ENCODE measurements at places on chromosomes 5 and 9.

DNA sequence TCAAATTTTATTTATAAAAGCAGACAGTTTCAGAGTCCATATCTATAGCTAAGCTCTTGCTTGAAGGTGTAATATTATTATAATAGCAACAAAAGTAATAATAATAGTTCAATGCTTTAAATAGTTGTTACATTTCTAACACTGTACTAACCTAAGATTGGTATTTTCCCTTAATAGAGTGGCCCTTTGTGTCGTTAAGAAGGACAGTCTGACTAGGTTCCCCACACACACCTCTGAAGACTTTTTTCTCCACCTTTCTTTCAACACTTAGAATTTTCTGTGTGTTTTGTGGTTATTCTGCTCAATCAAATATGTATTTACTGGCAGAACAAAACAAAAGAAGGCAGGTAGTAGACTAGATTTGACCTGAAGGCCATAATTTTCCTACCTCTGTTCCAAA lies 223.2 kb upstream of the ACO1 start:
- DNase-seq = no peak

GRCh38 chr5:169880785-169881184 lies 99.5 kb downstream of the INSYN2B start:
- DNase-seq = no peak

- DNase-seq = no peak
Observed at GRCh38 chr9:136443687-136444086, 4.0 kb upstream of the INPP5E start.

DNA sequence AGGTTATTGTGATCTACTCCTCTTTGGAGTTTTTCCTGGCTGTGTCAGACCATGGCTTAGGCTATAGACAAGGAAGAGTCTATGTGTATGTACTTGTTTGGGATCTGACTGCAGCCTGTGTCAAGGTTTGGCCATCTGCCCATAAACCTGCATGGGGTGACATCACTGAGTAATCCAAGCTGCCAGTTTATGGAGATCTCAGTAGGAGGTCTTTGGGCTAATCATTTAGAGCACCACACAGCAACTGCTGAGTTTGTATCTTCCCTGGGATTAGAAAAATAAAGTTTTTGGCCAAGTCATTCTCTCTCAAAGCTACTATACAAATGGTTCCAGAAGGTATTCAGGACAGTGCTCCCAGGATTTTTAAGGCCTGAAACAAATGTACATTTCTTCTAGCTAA lies 65.5 kb upstream of the HSPB3 start:
- DNase-seq = no peak

DNA sequence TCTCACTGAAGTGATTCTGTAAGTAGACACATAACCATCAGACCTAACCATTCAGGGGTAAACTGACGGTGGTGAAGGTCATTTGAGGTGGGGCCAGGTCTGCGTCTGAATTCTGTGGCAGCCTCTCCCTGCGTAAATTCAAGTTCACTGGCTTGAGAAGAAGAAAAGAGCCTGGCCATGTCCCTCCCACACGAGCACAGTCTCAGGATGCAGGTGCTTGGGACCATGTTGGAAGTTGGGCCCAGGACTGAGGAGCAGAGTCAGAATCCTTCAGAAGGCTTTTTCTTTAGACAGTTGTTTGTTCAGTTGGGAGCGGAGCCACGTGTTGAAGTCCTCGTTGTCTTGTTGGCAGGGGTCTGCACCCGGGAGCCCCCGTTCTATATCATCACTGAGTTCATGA lies 24.1 kb downstream of the QRFP start:
- no peak for DNase-seq

DNA sequence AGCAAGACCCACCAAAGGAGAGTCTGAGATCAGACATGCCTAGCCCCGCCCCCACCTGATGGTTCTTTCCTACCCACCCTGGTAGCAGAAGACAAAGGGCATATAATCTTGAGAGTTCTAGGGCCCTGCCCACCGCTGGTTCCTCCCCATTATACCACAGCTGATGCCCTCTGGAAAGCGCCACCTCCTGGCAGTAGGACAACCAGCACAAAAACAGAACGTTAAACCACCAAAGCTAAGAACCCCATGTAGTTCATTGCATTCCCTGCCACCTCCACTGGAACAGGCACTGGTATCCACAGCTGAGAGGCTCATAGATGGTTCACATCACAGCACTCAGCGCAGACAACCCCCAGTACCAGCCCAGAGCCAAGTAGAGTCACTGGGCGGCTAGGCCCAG lies 81.2 kb upstream of the TRPC7 start:
- DNase-seq = no peak

DNA sequence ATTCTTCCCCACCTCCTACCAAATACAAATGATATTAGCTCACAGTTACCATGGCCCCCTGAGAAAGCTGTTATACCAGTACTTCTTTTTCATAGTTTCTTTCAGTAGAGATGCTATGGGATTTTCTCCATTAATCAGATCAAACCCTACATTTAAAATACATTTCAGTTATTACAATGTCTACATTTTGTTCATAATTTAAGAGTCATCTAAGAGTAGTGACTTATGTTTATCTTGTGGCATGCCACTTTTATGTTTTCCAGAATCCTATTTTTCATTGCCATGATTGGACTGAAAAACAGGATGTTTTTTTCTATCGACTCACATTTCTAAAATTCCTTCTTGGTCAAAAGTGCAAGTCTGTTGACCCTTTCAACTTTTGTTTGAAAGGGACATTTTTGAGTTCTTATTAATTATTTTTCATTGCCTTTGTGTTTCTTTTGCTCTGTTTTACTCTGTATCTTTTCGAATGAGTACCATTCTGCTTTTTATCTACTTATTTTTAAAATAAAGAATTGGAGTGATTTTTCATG lies 77.4 kb upstream of the ANXA1 start:
- DNase-seq = no peak

DNA sequence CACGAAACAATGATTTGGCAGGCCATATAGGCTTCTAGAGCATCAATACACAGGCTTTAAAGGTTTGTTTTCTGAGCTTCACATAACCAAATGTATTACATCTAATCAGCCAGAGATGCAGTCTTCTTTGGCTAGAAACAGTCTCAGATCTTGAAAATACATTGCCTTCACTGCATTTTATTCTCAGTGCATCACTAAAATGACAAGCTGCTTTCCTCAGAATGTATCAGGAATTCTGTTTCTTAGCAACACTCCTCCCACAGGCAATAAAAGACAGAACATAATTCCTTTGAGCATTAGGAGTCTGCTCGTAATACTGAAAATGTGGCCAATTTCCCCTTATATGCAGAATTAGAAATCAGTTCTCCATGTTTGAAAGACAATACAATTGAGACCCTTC lies 36.9 kb downstream of the FEM1C start:
- DNase-seq = no peak
